CD8-positive, alpha-beta memory T cell (primary cell): ENCODE measurements at places on chromosomes 5 and 9. TPM values are rescaled to one million over a fixed set of nuclear protein-coding genes. Genes with fewer than 3 reads are reported as not detected.
A peak's percentile ranks its signal among the peaks of the same experiment; 100 is the strongest.

GRCh38 chr5:154937718-154938466 lies at the start of gene GEMIN5:
Gene GEMIN5 (minus strand): TSS chr5:154938211. CDS start chr5:154938133, 78 bp downstream.
- DNase-seq, result peak; percentile 75

DNA sequence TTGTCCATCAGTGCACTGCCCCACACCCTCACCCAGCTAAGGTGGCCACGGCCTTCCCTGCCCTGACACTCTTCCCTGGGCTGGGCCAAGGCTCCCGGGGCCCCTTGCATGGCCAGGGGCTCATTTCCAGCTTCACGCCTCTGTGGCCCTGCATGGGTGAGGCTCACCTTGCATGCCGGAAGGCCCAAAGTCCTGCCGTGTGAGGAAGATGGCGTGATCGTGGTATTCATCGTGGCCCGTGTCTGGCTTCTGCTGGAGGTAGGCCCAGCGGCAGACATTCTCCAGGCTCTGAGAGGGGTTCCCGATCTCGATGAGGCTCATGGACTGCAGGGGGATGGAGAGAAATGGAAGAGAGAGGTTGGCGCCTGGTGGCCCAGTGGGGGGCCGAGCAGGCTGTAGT lies 98.4 kb downstream of the ZNF354C start:
- DNase-seq, result no peak

GRCh38 chr5:151449297-151449696 lies 1.9 kb downstream of the SLC36A1 start:
- DNase-seq, result no peak

DNA sequence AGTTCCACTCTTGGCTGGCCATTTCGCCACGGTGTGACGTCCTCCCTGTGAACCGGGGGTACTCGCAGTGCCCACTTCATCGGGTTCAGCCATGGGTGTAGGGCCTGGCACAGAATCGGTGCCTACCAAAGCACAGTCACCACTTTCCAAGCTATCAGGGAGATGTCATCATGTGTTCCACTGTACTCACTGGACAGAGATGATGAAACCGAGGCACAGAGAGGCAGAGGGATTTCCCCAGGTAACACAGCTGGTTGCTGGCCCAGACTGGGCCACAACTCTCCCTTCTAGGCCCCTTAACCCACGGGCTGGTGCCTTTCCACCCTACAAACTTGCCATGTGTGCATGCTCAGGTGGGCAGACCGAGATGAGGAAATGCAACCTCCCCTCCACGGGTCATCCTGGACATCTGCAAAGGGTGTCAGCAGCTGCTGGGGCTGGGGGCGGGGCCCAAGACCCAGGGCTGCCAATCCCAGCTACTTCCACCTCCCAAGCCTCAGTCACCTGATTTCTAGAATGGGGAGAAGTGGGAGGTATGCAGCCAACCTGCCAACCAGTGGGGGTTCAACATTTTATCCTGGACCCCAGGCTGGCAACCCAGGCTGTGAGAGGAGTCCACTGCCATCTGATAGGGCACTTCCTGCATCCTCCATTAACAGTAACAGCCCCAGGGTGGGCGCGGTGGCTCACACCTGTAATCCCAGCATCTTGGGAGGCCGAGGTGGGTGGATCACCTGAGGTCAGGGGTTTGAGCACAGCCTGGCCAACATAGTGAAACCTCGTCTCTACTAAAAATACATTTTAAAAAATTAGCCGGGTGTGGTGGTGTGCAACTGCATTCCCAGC lies 893 bp upstream of the SH2D3C start:
- DNase-seq, result peak; percentile 76

The PCDHB9 gene
- not detected for total RNA-seq

GRCh38 chr9:16960084-16960483 lies 89.6 kb upstream of the BNC2 start:
- DNase-seq, result no peak

The SLC6A18 gene
- not detected for total RNA-seq

GRCh38 chr9:133938086-133938485 lies 54.0 kb downstream of the VAV2 start:
- no peak for DNase-seq

The HRCT1 gene
- total RNA-seq, result not detected

GRCh38 chr5:77774981-77775789 lies 954 bp downstream of the TBCA start:
- no peak for DNase-seq

The POLR1E gene
- 82.5 TPM for total RNA-seq

- DNase-seq, result no peak
These were observed 52.9 kb downstream of the BARX1 start for GRCh38 chr9:93902051-93902779.

DNA sequence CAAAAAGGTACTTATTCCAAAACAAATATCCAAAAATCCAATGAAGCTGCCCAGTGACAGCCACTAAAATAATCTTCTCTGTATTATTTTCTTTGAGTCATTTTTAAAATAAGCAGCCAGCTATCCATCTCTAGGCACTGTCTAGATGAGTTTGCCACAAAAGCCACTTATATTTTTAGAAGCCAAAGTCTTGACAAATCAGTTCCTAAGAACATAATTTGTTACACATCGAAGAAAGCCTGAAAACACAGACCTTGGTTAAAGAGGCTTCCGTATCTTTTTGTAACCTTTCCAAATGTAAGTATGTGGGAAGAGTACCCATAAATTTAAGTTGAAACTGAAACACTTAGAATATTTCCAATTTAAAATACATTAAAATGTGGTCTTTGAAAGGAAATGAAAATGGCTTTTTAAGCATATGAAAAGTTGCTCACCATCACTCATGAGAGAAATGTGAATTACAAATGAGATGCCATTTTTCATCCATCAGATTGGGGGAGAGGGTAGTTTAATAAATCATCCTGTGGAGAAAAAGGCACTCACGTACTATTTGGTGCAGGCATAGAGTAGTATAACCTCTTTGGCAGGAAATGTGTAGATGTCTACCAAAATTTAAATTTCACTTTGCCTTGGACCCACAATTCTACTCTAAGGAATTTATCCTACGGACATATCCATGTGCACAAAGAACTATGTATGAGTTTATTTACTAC lies 180.4 kb downstream of the MLLT3 start:
- DNase-seq, result no peak

The INSL4 gene
- not detected for total RNA-seq

DNA sequence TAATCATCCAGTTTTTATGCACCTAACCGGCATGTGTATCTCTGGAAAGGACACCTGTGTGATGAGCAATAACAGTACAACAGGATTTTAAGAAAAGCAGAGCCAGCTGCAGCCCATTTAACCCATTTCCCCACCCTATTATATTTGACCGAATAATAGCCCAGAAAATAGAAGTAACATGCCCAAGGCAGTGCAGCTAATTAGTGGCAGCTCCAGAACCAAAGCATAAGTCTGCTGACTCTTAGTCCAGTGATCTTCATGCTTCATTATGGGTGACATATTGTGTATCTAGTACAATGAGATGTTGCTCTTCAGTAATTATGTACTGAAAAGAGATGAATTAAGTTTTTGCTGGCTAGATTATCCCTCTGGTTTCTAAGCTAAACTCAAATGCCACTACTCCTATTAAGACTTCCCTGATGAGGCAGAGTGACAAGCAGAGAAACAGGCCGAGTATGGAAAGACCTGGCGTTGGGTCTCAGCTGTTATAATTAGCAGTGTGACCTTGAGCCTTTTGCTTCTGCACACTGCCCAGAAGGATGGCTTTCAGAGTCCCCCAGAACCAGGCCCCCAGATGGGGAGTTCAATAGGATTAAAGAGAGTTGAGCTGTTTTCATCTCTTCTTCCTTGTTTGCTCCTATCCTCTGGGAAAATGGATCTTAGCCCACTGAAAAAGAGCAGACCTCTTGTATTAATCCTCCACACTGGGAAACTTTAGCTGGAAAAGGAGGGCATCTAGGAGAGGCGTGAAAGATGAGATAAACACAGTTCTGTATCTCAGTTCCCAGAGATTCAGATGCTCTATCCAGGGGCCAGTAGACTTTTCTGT lies 10.8 kb upstream of the C1QTNF3 start:
- no peak for DNase-seq

GRCh38 chr5:148849461-148849860 lies 23.1 kb downstream of the ADRB2 start:
- DNase-seq, result peak; percentile 78

- peak; percentile 58 for DNase-seq
These were observed 868 bp downstream of the KDM4C start for GRCh38 chr9:6758498-6759184.

GRCh38 chr9:72262063-72262462 lies 102.9 kb downstream of the ZFAND5 start:
- no peak for DNase-seq

- DNase-seq, result no peak
These were observed 48.2 kb downstream of the GABBR2 start for GRCh38 chr9:98660541-98660940.

The ZBED3 gene
- total RNA-seq, result 1.3 TPM

GRCh38 chr5:124650147-124650561 lies 96.3 kb downstream of the ZNF608 start:
- DNase-seq, result no peak

The NEUROG1 gene
- total RNA-seq, result not detected

DNA sequence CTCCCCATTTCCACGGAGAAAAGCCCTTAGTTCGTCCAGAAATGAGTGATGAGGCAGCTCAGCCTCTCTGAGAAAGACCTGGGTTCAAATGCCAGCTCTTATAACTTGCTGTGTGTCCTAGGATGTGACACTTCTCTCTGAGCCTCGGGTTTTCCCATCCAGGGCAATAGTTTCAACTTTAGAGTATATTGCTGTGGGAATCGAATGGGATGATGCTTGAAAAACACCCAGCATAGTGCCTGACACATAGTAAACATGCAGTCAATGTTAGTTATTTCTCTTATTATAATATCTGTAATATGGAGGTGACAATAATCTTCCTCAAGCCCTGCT lies 430 bp upstream of the MAPKAP1 start:
- DNase-seq, result no peak

DNA sequence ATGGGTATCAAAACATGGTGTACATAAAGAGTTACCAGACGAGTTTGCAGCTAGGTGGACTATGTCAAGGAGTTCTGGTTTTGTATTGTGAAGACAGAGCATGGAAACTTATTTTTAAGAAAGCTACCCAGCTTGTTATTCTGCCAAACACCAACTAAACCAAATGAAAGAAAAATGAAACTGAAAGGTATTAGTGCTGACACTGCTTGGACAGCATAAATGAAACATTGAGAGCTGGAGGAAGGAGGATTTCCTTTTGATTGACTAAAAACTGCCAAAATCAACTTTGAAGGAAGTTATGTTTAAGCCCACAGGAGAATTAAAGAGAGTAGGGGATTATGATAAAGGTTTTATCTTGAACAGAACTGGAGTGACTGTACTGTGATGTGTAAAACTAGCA lies 766.2 kb downstream of the PTPRD start:
- DNase-seq, result no peak

DNA sequence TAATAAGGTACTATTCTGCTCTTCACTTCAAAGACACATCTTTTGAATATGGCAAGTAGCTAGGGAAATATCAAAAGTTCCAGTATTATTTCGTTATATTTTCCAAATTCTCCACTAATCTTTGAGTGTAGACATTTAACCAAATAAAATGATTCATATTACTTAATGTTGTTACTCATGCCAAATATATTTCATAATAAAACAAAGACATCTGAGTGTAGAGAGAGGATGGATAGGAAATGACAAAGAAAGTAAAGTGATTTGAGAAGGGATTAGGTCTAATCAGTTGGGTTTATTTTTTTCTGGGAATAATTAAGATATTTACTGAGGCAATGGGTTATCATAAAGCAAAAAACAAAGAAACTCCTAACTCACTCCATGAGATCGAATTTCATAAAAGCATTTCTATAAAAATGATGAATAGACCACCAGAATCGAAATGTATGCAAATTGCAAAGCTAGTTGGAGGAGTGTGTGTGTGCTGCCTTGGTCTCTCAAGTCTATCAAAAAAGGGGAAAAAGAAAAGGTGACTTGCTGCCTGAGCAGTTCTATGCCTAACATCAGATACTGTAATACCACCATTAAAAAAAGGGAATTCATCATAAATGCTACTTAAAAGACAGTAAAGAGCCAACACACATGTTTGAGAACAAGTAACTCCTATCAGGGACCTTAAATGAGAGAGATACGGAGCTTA lies 255.5 kb downstream of the PDE4D start:
- no peak for DNase-seq

The FOXD4L6 gene
- not detected for total RNA-seq

DNA sequence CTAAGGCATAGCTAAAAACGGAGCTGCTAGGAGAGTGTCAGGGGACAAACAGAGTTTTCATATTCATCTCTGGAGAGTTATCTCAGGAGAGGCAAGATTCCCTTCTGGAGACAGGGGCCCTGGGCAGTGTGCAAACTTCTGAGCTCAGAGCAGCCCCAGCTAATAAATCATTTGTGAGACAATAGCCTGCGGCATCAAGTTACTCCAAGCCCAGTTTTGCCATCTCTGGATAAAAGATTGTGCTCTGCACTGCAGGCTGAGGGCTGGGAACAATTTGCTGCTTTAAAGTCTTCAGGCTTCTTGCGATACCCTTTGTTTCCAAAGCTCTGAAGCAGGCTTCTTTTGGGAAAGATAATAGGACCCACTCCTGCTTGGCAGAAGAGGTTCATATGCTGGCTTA lies 164.3 kb upstream of the BRINP1 start:
- DNase-seq, result no peak

- no peak for DNase-seq
These were observed 851 bp upstream of the ZDHHC12 start for GRCh38 chr9:128724744-128725211.

DNA sequence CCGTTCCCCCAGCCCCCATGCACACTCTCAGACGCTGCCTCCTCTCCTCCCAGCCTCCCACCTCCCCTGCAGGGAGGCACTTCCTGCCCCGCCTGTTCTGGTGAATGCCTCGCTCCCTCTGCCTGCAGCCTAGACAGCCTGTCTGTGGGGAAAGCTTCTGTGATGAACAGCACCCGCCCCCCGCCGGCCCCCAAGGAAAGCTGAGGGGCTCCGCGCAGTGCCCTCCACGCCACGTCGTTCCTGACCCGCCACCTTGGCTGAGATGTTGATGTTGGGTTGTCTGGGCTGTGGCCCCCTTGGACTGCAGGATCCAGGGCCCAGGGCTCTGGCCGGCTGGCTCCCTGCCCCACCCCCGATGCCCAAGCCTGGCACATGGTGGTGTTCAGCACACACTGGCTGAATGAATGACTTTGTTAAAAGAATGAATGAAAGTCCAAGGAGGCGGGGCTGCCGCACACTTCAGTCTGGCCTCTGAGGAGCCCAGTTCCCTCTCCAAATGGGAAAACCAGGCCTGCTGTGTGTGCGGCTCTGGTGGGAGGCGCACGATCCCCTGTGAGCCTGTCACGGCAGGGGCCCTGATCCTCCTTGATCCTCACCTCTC lies 2.1 kb upstream of the MYMK start:
- DNase-seq, result no peak
